ENCODE measurements at places on chromosomes 4 and X.

- no peak for DNase-seq
Observed at GRCh38 chr4:75046226-75046625, 113.3 kb downstream of the PARM1 start.

DNA sequence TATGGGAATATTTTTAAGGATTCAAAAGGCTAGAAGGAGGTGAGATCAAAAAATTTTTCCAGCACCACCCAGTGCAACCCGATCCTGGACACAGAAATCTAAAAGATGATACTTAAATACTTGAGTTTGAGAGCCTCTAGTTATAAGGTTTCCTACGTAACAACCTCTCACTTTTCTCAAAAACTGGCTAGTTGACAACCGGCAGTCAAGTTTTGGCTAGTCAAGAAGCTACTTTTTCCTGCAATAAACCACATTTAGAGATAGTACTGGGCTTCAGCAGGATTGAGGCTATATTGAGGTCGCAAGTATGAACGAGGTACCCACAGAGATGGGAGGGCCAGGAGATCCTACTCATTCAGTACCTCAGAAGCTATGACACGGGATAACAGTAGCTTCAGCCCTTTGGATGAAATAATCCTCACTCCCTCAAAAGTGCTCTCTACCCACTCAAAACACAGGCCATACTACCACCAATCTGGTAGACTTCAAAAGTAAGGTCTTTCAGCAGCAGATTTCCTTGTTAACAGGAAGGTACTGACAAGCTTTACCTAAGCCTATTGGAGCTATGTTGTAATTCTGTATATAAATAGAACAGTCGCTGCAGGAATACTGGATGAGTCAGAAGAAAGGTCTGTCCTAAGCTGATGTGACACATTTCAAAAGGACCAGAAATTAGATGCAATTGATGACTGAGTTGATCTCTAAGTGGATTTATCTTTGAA lies 1.5 kb upstream of the TSPAN5 start:
- DNase-seq, result no peak

DNA sequence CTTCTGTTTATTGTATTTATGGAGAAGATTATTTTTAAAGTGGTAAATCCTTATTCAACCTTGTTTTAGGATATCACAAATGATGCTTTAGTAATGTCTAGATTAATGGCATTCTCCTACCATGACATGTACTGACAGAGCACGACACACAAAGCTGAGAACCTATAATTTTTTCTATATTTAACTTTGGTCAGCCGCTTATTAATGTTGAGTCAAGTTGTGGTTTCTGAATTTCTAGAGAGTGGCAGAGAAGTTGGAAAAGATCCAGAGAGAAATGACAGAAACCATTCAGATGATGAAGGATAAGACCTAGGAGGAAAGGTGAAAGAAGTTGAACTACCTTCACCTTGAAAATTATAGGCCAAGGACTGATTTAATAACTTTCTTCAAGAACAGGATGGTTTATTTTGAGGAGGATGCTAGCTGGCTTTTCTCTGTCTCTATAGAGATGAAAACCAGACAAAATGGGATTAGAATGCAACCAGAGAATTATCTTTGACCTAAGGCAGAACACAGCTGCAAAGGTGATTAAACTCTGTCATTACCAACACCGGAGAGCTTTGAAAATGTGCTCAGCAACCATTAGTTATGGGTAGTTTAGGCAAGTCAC lies 62.6 kb upstream of the TSPAN5 start:
- no peak for DNase-seq

GRCh38 chr4:153466081-153466948 lies at the start of gene TMEM131L:
TSS of gene TMEM131L (plus strand) at chr4:153466360. CDS start at chr4:153466398, 38 bp downstream.
- DNase-seq, result peak; percentile 67

GRCh38 chr4:99219479-99219878 lies 433 bp upstream of the ADH6 start:
- no peak for DNase-seq

DNA sequence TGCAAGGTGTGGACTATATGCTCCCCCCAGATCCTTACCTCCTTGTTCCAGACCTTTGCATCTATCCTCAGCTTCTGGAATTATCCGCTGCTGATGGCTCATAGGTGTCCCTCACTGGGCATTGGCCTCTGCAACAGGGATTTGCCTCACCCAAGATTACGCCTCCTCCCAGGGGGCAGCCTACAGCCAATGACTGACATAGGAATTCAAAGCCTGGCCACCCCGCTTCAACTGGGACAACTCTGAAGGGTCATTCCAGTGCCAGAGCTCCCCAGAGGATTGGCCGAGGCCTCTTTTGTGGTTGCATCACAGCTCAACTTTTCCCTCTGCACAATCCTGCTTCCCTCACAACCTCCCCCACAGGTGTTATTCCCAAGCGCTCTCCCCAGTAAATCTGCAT lies 5.0 kb downstream of the SYN1 start:
- DNase-seq, result no peak

GRCh38 chr4:48334900-48335384 lies 6.4 kb upstream of the SLAIN2 start:
- no peak for DNase-seq

DNA sequence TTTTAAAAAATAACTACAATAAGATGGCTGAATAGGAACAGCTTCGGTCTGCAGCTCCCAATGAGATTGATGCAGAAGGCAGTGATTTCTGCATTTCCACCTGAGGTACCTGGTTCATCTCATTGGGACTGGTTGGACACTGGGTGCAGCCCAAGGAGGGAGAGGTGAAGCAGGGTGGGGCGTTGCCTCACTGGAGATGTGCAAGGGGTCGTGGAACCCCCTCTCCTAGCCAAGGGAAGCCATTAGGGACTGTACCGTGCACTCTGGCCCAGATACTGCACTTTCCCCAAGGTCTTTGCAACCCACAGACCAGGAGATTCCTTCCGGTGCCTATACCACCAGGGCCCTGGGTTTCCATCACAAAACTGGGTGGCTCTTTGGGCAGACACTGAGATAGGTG lies 640.1 kb downstream of the IQCM start:
- no peak for DNase-seq

DNA sequence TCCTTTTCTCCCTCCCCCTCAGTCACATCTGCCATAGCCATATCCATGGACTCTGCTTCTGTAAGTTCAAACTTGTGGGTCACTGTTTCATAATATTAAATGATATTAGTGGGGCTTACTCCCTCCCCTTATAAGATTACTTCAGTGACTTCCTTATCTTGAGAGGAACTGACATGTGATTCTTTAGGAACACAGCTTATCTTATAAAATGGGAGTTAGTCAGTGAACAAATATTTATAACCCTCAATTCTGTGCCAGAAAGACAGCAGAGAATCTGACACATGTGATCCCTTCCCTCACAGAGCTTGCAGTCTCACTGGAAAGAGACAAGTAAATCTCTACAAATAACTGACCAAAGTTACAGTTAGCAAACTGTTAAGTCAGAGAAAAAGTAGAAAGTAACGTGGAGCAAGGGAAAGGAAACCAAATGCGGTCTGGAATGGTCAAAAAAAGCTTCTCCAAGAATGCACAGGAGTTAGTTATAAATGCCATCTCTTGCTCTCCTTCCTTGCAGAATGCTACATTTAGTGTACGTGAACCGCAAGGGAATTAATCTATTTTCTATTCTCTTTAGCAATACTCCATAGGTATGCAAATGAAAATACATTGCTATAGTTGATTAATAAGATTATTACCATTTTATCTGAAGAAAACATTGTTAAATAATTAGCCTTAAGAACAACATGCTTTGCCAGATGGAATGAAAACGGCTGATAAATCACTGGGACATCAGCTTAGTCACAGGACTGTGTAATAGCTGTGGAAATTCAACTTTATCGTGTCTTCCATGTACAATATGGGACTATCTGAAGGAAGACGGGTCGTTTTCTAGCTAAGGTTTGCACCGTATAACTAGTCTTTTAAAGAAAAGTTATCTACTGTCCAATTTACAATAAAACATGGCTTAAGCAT lies 29.0 kb downstream of the SGMS2 start:
- no peak for DNase-seq

- DNase-seq, result no peak
Observed at GRCh38 chrX:13598877-13599276, 29.5 kb downstream of the EGFL6 start.

GRCh38 chr4:104533156-104533555 lies 38.5 kb upstream of the CXXC4 start:
- DNase-seq, result no peak

- DNase-seq, result no peak
Observed at GRCh38 chrX:14010566-14010965, 19.1 kb downstream of the GEMIN8 start.

DNA sequence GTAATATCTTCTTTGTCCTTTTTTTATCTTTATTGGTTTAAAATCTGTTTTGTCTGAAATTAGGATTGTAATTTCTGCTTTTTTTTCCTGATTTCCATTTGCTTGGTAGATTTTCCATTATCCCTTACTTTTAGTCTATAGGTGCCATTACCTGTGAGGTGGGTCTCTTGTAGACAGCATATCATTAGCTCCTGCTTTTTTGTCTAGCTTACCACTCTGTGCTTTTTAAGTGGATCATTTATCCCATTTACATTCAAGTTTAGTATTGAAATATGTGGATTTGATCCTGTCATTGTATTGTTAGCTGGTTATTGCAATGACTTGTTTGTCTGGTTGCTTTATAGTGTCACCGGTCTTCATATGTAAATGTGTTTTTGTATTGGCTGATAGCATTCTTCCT lies 958.6 kb upstream of the SLIT2 start:
- DNase-seq, result no peak

- no peak for DNase-seq
Observed at GRCh38 chr4:110867251-110867960, 244.5 kb upstream of the PITX2 start.

DNA sequence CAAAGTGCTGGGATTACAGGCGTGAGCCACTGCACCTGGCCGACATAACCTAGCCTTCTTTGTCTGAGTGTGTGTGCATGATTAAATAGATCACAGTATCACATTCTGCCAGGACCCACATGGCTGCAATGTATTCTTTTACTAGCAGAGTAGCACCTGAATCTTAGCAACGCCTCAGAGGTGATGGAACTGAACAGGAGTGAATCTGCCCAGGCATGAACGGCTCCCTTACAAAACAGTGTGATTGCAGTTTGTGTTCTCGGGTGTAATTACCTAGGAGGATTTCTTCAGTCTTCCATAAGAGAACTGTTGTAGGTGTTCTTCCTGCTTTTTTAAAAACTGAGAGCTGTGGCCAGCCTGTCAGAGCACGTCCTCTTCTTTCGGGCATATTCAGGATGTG lies 122.7 kb upstream of the STS start:
- no peak for DNase-seq

DNA sequence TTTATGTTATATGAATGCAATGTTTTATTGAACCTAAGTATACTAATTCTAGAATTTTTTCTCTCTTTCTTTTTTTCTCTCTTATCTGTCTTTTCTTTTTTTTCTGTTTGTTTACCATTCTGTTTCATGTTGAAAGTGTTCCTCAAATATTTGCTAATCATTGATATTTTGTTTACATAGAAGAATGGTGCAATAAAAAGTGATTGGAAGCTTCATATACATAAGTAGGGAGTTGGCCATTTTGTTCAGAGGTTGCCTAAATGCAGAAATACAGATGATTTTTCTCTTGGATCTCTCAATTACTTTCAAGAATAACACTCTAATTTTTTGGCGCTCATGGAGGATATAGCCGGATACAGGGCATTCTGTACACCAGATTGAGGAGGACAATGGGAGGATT lies 5.7 kb upstream of the SERTM2 start:
- no peak for DNase-seq

- DNase-seq, result no peak
Observed at GRCh38 chrX:19462231-19462630, 53.1 kb downstream of the MAP3K15 start.

GRCh38 chr4:158164768-158165213 lies 8.0 kb downstream of the GASK1B start:
- no peak for DNase-seq

DNA sequence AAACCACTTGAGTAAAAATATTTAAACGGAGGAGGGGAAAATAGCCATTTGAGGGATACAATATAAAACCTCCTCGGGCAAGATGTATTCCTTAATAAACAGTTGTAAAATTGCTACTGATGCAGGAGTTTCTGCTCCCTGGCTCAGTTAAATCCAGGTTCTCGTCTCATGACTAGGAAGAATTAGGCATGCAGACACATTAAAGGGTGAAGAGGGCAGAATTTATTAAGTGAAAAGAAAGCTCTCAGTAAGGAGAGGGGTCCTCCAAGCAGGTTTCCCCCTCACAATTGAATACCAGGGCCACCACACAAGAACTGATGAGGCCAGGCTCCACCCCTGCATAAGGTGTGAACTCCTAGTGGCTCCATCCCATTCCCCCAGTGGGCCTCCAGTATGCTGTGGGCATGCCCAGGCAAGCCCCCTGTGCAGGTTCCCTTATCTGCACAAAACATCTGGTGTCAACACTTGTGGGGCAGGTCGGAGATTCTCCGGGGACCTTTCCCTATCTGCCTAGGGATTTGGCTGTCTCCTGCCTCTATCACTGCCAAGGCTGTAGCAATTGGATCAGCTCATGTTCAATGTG lies 80.4 kb downstream of the HS6ST2 start:
- DNase-seq, result no peak

DNA sequence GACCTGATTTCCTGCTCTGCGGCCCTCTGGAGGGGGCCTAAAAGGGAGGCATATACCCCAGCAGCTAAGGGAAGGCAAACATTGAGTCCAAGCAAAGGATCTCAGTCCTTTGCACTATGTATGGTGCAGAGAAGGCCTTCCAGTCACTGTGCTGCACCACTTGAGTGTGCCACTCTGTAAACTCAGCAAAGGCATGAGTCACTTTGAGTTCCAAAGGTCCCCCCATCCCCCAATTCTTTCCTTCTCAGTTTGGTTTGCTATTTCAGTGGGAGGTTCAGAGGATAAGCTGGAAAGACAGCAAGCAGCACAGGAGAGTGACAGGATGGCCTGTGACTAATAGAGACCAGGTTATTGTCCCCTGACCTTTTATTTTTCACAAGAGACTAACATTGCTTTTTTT lies 131.3 kb downstream of the FHDC1 start:
- DNase-seq, result no peak

GRCh38 chrX:38045538-38046096 lies 39.3 kb downstream of the SYTL5 start:
- DNase-seq, result no peak

GRCh38 chrX:118644378-118644777 lies 83.0 kb upstream of the IL13RA1 start:
- no peak for DNase-seq

DNA sequence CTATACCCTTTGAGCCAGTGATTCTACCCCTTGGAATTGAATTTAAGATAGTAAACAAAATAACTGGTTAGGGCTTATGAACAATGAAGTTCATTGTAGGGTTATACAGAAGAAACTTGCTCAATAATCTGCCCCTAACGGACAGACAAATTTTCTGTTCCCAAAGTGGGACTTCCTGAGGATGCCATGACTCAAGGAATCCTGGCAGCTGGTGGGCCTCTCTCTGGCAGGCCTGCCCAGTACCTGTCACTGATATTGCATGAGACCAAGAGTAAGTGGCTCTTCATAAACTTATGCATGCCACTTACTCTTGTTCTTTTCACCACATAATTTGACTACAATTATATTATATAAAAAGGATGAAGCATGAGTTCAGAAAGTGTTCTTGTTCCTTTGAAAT lies 41.5 kb downstream of the GPRIN3 start:
- no peak for DNase-seq

- DNase-seq, result no peak
Observed at GRCh38 chrX:94204524-94204923, 530.5 kb downstream of the FAM133A start.

- no peak for DNase-seq
Observed at GRCh38 chr4:155773196-155773800, 14.5 kb downstream of the GUCY1B1 start.
